ENCODE measurements at places on chromosomes 5 and 9. TPM values are rescaled to one million over a fixed set of nuclear protein-coding genes. Genes with fewer than 3 reads are reported as not detected.

DNA sequence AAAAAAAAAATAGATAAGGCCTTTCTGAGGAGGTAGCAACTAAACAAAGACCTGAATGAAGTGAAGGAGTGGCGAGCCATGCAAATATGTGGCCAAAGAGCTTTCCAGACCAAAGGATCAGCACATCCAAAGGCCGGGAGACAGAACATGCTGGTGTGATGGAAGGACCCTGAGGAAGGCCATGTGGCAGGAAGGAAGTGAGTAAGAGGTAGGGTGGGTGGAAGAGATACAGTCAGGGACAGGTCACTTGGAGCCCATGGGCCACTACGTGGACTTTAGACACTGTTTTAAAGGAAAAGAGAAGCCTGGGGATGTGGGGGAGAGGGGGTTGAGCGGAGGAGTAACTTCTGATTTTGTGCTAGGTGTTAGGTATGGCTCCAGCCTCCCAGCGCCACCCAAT lies 31.3 kb downstream of the SPRY4 start:
- DNase-seq, result peak; percentile 89

GRCh38 chr5:156407251-156407650 lies 80.3 kb downstream of the SGCD start:
- no peak for DNase-seq

DNA sequence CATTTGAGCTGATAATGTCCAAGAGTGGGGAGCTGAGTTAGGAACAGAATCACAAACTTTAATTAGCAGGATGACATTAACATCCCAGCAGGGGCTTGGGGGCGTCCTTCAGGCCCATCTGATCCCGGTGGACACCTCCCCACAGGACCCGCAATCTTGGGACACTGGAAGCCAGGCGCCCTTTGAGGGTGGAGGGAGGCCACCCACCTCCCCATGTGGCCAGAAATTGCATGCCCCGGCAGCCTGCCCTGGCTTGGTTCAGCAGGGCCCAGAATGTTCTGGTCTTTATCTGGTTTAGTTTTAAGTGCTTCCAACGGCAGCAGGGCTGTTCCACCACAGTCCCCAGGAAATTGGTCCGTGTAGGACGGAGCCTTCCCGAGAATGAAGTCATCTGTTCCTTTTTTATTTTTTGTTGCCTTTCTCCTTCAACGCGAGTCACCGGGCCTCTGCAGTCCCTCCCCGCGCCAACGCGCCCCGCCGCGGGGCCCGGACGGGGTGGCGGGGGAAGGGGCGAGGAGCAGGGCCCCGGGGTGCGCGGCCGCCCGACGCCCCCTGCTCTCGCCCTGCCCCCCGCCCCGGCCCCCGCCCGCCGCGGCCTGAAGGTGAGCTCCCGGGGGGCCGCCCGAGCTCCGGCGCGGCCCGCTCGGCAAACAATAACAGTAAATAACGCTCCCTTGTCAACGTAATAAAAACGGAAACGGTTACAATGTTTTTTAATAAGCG lies 207.9 kb downstream of the C9orf50 start:
- DNase-seq, result peak; percentile 59

GRCh38 chr5:55407059-55407684 lies 99.4 kb downstream of the MTREX start:
- DNase-seq, result no peak

- no peak for DNase-seq
Measured at GRCh38 chr9:21638104-21638503, 156.0 kb upstream of the IFNE start.

DNA sequence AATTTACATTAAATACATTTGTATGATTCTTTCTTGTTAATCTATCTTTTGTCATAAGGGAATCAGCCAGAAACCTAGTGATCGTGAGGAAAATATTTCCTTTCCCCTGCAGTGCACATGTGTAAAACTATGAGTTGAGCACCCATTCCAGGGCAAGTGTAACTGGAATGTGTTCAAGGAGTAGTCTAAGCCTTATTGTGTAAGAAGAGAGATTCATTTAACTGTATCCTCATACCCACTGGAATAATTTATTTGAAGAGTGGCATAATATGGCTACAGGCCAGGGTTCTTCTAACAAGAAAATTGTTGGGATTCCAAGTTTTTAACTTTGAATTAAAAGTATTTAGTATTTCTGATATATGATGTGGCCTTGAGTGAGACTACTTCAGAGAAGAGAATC lies 1692.7 kb downstream of the EFNA5 start:
- no peak for DNase-seq

GRCh38 chr9:122975196-122975595 lies 34.4 kb downstream of the RABGAP1 start:
- DNase-seq, result no peak

DNA sequence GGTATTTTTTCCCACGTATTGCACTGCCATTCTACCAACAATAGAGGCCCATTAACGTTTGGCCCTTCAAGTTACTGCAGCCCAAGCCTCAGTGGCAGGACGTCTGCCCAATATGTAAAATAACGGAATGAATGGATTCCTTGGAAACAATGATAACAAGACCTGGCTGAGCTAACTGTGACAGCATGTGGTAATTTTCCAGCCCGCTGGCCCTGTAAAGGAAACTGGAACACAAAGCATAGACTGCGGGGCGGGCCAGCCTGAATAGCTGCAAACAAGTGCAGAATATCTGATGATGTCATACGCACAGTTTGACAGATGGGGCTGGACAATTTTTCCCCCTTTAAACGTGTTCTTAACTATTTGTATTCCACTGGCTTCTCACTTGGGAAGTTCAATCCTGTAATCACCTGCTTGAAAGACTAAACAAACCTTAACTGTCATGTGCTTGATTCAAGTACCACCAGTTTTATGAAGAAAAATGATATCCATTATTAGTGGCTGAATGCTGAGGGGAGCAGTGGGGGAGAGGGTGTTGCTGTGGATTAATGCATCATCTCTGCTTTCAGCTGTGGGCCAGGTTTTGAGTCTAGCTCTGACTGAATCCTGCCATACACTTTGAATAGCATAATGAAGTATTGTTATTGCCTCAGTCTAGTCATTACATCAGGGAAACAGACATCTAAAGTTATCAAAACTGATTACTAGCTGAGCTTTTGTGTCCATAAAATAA lies 323.9 kb downstream of the TMEM161B start:
- DNase-seq, result no peak

- no peak for DNase-seq
Measured at GRCh38 chr5:40359832-40360231, 319.9 kb upstream of the PTGER4 start.

DNA sequence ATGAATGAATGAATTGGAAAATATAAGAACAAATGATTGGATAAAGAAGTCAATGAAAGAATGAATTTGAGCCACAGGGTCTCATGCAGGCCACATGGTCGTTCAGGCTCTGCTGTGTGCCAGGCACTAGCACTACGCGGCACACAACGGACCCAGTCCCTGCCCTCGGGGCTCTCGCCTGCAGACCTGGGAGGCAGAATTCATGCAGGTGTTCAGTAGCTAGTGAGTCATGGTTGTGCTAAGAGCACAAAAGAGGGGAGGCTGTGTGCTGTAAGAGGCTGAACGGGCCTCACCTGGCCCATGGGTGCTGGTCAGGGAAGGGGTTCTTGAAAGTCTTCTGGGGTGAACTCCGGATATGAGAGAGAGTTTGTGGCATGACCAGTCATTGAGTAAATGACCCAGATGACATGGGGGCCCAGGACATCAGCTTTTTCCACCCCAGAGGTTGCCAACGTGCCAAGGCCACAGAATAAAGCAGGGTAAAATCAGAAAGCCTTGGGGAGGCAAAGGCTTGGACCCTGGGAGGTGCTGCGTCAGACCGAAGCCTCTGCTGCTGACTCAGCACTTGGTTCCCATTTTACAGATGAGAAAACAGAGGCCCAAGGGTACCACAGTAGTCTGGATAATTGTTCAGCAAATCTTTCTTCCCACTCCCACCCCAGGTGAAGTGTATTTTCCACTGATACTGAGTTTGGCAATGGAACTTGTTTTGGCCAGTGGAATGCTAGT lies 264.3 kb upstream of the MVB12B start:
- no peak for DNase-seq

- no peak for DNase-seq
Measured at GRCh38 chr9:125430161-125431011, 168.8 kb downstream of the GAPVD1 start.

DNA sequence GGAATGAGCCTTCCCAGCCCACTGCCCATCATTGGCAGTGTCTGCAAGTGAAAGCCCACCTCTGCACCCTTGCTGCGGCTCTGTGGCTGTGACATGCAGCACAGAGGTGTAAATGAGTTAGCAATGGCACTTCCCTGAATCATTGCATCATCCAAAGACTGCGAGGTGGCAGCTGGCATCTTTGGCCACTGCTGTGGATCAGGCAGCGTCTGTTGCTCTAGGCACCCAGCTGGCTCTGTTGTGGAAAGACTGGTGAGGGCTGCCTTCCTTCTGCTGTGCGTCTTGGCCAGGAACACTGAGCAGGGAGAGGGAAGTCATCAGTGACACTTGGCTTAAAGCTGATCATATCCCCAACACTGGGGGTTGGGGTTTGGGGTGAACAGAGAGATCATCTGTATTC lies 64.5 kb downstream of the MFAP3 start:
- no peak for DNase-seq

DNA sequence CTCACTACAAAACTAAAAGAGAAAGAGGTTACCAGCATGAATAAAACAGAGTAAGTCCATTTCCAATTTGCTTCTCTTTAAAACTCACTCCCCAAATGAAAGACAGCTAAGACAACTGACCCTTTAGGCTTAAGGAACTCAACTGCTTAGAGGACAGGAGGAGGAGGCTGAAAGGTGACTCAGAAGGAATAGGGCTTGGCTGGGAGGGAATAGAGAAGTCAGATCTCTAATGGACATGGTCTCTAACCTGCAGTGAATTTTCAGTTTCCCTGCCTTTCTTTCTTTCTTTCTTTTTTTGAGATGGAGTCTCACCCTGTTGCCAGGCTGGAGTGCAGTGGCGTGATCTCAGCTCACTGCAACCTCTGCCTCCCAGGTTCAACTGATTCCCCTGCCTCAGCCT lies 261.8 kb upstream of the CLINT1 start:
- peak; percentile 34 for DNase-seq

- DNase-seq, result no peak
Measured at GRCh38 chr9:588981-589380, 252.5 kb upstream of the DMRT1 start.

DNA sequence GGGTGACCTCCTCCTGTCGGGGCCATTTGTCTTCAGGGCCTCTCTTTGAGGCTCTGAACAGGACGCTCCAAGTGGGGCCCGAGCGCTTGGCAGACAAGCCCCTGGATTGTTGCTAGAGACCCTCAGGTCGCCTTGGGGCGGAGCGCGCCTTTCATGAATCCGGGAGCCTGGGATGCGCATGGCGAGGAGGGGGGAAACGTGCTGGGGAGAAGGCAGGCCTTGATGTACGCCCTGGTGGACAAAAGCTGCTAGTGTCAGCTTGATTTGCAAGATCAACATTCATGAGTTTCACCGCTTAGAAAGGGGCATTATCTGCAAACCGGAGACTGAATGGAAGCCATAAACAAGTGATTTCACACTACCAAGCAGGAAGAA lies 226.3 kb downstream of the SMARCA2 start:
- no peak for DNase-seq

DNA sequence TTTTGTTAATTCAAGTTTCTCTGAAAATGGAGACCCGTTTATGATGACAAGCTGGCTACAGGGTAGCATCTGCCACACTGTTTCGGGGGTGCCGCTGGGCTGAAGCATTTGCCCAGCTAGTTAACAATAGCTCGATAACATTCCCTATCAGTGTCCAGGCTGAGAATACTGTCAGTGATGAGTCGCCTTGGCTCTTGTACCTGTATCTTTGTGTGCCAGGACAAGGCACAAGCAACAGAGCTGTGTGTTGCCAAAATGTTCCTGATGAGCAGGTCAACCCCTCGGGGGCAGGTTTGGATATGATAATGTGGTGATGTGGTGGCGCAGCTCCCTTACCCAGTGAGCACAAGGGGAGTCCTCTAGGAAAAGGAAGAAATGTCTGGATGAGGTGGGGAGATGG lies 7.0 kb downstream of the TGFBI start:
- DNase-seq, result no peak

DNA sequence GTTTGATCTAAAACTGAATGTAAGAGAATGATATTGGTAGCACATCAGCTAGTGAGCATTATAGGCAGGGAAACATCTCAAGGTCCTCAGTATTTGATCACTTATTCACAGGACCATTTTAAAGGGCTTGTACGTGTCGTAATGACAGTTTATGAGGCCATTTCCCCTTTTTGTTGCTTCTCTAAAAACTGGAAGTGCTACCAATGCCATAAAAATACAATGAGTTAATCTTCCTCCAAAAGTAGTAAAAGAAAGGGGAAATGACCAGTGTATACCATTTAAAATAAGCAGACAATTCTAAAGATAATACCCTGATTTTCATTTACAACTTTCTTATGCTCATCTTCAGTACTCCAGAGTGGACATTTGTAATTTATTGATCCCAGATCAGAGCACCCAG lies 285.8 kb upstream of the PCSK5 start:
- no peak for DNase-seq

DNA sequence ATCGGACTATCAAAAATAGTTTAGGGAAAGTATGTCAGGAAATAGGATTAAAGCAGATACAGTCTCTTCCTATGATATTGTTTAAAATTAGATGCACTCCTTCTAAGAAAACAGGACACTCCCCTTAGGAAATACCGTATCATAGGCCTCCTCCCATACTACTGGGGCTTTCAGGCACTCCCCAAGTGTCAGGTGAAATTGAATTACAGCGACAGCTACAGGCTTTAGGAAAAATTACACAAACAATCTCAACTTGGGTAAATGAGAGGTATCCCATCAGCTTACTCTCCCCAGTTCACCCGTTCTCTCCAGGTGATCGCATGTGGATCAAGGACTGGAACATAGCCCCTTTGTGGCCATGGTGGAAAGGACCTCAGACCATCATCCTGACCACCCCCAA lies 110.4 kb upstream of the EPB41L4A start:
- DNase-seq, result no peak

DNA sequence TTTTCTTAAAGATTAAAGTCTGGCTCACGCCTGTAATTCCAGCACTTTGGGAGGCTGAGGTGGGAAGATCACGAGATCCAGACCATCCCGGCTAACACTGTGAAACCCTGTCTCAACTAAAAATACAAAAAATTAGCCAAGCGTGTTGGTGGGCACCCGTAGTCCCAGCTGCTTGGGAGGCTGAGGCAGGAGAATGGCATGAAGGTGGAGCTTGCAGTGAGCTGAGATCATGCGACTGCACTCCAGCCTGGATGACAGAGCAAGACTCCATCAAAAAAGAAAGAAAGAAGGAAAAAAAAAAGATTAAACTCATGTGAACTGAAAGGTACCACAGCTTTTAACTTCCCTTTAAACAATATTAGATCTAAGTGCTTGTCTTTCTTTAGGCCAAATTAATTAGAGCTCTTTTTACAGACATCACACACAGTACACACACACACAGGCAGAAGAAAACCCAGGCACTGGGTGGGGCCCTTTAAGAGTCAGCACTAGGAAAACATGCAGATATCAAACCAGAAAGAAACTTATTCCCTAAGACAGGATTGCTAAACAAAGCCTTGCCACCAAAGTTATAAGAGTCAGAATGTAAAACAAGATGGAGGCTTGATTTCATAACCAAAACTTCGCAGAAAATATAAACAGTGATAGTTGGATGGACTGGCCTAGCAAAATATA lies 29.3 kb upstream of the UHRF2 start:
- DNase-seq, result no peak

GRCh38 chr5:17734011-17734410 lies 99.8 kb downstream of the TAF11L14 start:
- no peak for DNase-seq

The HTR4 gene
- total RNA-seq, result not detected

The AMBP gene
- total RNA-seq, result 0.30 TPM

The CER1 gene
- not detected for total RNA-seq

The LAMC3 gene
- total RNA-seq, result 0.13 TPM

The DDX4 gene
- not detected for total RNA-seq

The TAF1L gene
- total RNA-seq, result not detected

The DRD1 gene
- total RNA-seq, result not detected

The RPS23 gene
- 2,437 TPM for total RNA-seq

The GARIN3 gene
- total RNA-seq, result not detected
